ENCODE measurements at places on chromosomes 13 and 19. TPM values are rescaled to one million over a fixed set of nuclear protein-coding genes. Genes with fewer than 3 reads are reported as not detected.

Gene TBXA2R
- total RNA-seq: 3.4 TPM

Gene ZNF146
- total RNA-seq: 117 TPM

Gene GPR180
- total RNA-seq: 8.7 TPM

Gene TMPRSS9
- not detected for total RNA-seq

Gene LENG1
- 3.9 TPM for total RNA-seq

Gene TSSK6
- total RNA-seq: 2.8 TPM

Gene NPHS1
- not detected for total RNA-seq

Gene KLK2
- total RNA-seq: not detected

Gene OSCAR
- 0.29 TPM for total RNA-seq

Gene ZNF526
- total RNA-seq: 18.0 TPM

Gene FGF14
- total RNA-seq: not detected

Gene WDR87
- total RNA-seq: not detected

Gene CALR3
- not detected for total RNA-seq

Gene PSG6
- total RNA-seq: not detected

Gene PGLYRP1
- total RNA-seq: not detected

Gene NLRP11
- 0.06 TPM for total RNA-seq

Gene GGN
- not detected for total RNA-seq

Data from activated CD8-positive, alpha-beta memory T cell treated with anti-CD3 and anti-CD28 coated beads for 36 hours (primary cell).